ENCODE measurements at places on chromosomes 4 and X. TPM values are rescaled to one million over a fixed set of nuclear protein-coding genes. Genes with fewer than 3 reads are reported as not detected.

Gene ACE2
- total RNA-seq, result not detected

Gene DCHS2
- under 0.01 TPM for total RNA-seq

Gene SYN1
- total RNA-seq, result not detected

Gene DRP2
- 0.80 TPM for total RNA-seq

Gene STBD1
- total RNA-seq, result 2.9 TPM

Gene TACR3
- total RNA-seq, result not detected

Gene C4orf17
- not detected for total RNA-seq

Measured in thoracic aorta endothelial cell (primary cell).